Mesothelial cell of epicardium (in vitro differentiated cells): ENCODE measurements at places on chromosomes 3 and 15. TPM values are rescaled to one million over a fixed set of nuclear protein-coding genes. Genes with fewer than 3 reads are reported as not detected.

DNA sequence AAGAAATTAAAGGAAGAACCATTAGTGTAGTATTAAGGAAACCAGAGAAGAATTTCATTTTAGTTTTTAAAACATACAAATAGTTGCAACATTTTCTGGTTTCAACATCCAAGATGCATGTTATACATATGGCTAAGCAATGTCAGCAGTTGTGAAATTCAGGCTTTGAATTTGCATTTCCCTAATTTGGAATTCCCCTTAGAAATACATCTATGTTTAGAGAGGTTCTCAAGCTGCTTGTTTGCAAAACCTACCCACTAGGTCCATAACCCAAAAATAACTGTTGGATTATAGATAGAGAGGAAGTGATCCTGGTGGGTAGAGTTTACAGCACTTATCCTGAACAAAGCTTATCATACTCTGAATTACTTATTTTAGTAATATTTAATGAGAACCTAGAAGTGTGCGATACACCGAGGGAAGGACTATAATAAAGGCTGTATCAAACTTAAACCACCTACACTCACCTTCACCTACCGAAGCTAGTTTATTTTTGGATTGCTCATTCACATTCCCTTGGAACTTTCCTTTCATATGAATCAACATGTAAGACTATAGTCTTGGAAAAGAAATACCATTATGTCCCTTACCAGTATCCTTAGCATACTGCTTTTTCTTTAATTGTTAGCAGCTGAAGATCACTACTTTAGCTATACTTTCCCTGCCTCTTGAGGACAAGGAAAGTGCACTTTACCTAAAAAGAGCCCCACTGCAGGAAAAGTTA is 60.6 kb downstream of the CHAC1 start:
- H3K27me3 ChIP-seq, result no peaks in the 10 kb centered on the region
- peaks cover 14% of the 10 kb centered on the region for H3K36me3 ChIP-seq
- no peak for DNase-seq
- H3K4me1 ChIP-seq, result peaks cover 30% of the 10 kb centered on the region

GRCh38 chr15:39887832-39888231 is 32.2 kb downstream of the GPR176 start:
- no peak for DNase-seq
- peaks cover 3% of the 10 kb centered on the region for H3K4me1 ChIP-seq
- H3K27ac ChIP-seq, result no peak overlapping the region
- no peaks in the 10 kb centered on the region for H3K36me3 ChIP-seq
- no peaks in the 10 kb centered on the region for H3K27me3 ChIP-seq

DNA sequence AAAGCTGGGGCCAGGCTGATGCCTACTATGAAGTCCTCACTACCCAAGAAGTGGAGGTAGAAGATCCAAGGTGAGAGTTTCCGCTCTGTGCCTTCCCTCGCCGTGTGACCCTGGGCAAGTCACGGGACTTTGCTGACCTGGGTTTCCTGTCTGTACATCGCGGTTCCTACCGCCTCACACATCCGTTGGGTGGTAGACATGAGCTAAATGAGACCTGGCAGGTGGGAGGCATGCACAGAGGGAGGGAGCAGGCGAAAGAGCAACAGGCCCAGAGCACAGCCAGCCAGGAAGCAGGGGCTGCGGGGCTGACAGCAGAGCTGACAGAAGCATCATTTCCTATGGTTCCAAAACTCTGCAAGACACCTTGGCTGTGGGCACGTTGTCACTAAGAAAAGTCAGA is 157.3 kb upstream of the BHLHE40 start:
- no peak overlapping the region for H3K4me3 ChIP-seq
- no peak overlapping the region for H3K27ac ChIP-seq
- DNase-seq, result no peak
- peaks cover 32% of the 10 kb centered on the region for H3K4me1 ChIP-seq
- H3K27me3 ChIP-seq, result no peaks in the 10 kb centered on the region

DNA sequence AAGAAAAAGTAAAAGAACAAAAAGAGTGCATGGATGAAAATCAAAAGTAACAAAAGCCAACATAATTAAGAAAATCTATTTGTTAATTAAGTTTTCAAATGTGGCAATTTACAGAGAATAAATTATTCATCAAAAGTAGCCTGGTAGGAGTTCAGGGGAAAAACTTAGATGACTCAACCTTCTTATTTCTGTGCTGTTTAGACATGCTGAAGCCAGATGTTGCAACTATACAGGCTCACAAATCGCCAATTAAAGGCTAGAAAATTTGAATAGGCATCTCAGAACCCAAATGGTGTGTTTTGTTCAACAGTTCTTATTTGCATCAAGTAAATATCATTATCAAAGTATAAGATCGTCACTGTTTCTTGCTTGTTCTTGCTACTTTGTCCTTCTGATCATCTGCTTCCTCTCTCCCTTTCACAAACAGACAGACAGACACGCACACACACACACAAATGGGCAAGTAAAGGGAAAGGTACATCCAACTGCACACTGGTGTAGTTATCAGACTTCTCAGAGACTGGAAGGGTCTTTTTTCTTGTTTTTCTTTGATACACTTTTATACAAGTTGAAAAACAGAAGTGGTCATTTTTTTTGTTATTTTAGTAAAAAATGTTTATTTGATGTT is 572.2 kb downstream of the MECOM start:
- no peaks in the 10 kb centered on the region for H3K27me3 ChIP-seq
- no peak for DNase-seq
- H3K36me3 ChIP-seq, result peaks cover 7% of the 10 kb centered on the region

- DNase-seq, result no peak
- no peaks in the 10 kb centered on the region for H3K36me3 ChIP-seq
- H3K4me1 ChIP-seq, result peaks cover 8% of the 10 kb centered on the region
- H3K27me3 ChIP-seq, result peaks cover 74% of the 10 kb centered on the region
Observed at GRCh38 chr15:68429691-68430470, 2.1 kb downstream of the ITGA11 start.

GRCh38 chr3:38130631-38131065 is 6.3 kb downstream of the ACAA1 start:
- H3K4me1 ChIP-seq, result peaks cover 25% of the 10 kb centered on the region
- no peak overlapping the region for H3K4me3 ChIP-seq
- peaks cover 17% of the 10 kb centered on the region for H3K36me3 ChIP-seq
- no peak for DNase-seq
- no peak overlapping the region for H3K27ac ChIP-seq
- H3K27me3 ChIP-seq, result no peaks in the 10 kb centered on the region

DNA sequence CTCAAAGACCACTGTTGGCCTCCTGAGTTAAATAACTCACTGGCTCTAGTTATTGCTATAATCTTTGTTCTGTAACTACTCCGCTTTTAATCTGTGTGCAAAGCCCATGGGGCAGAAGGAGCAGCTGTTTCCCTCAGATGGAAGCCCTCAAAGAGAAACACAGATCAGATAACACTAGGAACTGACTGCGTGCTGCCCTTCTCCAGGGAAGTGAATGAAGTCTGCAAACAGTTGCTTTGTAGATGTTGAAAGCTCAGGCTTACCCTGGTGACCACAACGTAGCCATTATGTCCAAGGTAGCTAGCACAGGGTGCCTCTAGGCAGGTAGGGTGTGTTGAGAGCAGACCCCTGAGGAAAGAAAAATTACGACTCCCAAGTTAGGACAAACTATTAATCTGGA is 152.3 kb upstream of the STAC start:
- peaks cover 11% of the 10 kb centered on the region for H3K27me3 ChIP-seq
- H3K36me3 ChIP-seq, result no peaks in the 10 kb centered on the region
- H3K27ac ChIP-seq, result no peak overlapping the region
- no peak for DNase-seq
- H3K4me1 ChIP-seq, result peaks cover 7% of the 10 kb centered on the region

- peaks cover 18% of the 10 kb centered on the region for H3K36me3 ChIP-seq
- DNase-seq, result no peak
- no peaks in the 10 kb centered on the region for H3K27me3 ChIP-seq
- H3K4me1 ChIP-seq, result peaks cover 33% of the 10 kb centered on the region
- H3K27ac ChIP-seq, result no peak overlapping the region
Observed at GRCh38 chr15:99344639-99345038, 93.4 kb downstream of the LRRC28 start.

GRCh38 chr15:85489773-85490493 is 109.5 kb downstream of the AKAP13 start:
- H3K27me3 ChIP-seq, result no peaks in the 10 kb centered on the region
- DNase-seq, result no peak
- H3K4me3 ChIP-seq, result no peak overlapping the region
- H3K27ac ChIP-seq, result no peak overlapping the region

VWA5B2 gene
- total RNA-seq, result 0.36 to 1.1 TPM (median 0.78 TPM) in 3 replicates

AADACL2 gene
- total RNA-seq, result not detected in 3 replicates

MUC4 gene
- total RNA-seq, result 0.73 to 1.4 TPM (median 0.96 TPM) in 3 replicates

ITGB5 gene
- total RNA-seq, result 63.3 to 71.4 TPM (median 64.7 TPM) in 3 replicates

MNS1 gene
- total RNA-seq, result 2.5 to 3.4 TPM (median 2.7 TPM) in 3 replicates

PLA1A gene
- total RNA-seq, result not detected in 3 replicates

ASB14 gene
- not detected in 3 replicates for total RNA-seq

AMIGO3 gene
- total RNA-seq, result 0.78 to 0.95 TPM in 2 of 3 replicates, not detected in the other

TUSC7 gene
- total RNA-seq, result not detected in 3 replicates
